ENCODE measurements at places on chromosomes 1 and 21.
A peak's percentile ranks its signal among the peaks of the same experiment; 100 is the strongest.

DNA sequence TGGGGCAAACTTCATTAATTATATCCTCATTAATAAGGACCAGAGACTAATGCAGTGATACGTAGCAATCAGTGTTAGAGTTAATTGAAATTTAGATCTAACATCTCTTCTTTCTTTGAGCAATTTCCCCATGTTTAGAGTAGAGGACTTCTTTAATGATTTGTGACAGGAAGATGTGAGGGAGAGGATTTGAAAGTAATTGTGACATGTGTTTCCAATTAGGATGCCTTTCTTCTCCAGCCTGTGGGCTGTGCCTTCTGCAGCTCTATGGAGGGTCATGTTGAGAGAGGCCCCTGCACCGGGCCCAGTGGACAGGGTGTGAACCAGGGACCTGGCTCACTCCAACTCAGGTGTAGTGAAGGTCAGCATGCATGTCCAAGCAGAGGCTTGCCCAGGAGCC lies 103.0 kb downstream of the GREM2 start:
- DNase-seq: no peak

DNA sequence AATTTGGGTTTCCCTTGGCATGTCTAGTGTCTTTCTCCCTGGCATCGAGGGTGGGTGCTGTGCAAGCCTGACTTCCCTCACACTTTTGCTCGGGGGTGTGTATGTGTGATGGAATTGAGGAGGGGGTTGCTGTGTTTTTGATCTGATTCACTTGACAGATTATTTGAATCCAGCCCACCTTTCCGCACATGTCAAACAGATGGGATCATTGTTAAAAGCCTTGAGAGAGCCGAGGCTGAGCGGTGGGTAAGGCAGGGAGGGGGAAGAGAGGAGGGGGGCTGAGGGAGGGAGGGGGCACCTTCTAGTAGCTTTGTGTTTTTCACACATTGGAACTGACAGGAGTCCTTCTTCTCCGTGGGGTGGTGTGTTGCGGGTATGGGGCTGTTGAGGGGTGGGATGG lies 90.0 kb downstream of the PAPPA2 start:
- no peak for DNase-seq

DNA sequence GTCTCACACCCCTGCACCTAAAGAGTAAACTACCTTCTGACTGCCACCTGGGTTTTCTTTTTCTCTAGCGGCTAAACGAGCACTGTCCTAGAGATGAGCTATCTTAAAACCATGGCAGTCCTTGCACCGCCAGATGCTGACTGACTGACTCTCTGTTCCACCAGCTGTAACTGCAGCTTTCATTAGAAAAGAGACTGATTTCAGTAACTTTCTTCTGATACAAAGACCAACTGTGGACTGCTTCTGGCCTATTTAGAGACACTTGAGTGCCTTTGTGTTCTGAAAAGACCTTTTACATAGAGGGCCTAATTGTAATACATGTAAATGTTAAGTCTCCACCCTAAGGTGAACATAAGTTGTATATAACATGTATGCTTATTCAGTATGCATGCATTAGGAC lies 152.5 kb downstream of the DISC1 start:
- DNase-seq: no peak

- no peak for DNase-seq
Observed at GRCh38 chr1:10189659-10190058, 20.7 kb upstream of the KIF1B start.

GRCh38 chr1:10440305-10440704 lies 9.5 kb upstream of the CORT start:
- DNase-seq: no peak

GRCh38 chr1:153869486-153869885 lies 53.3 kb downstream of the GATAD2B start:
- DNase-seq: no peak

DNA sequence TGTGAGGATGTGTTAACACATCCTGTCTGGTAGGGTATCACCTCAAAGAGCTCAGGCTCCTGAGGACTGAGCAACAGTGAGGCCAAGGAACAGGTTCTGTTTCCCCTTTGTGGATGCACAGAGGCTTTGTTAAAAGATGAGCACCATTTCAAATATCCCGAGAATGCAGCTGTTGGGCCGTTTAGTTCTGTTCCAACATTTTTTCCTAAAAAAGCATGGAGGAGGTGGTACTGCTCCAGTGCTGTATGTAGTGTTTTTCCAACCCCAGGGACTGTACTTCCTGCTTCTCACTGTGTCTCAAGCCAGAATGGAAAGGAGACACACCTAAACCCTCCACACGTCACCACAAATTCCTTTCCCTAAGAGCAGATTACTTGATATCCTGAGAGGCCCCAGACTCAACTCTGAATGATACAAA lies 53.8 kb upstream of the BCL10 start:
- DNase-seq: no peak

- DNase-seq: no peak
Observed at GRCh38 chr1:228914700-228915099, 179.4 kb downstream of the RHOU start.

DNA sequence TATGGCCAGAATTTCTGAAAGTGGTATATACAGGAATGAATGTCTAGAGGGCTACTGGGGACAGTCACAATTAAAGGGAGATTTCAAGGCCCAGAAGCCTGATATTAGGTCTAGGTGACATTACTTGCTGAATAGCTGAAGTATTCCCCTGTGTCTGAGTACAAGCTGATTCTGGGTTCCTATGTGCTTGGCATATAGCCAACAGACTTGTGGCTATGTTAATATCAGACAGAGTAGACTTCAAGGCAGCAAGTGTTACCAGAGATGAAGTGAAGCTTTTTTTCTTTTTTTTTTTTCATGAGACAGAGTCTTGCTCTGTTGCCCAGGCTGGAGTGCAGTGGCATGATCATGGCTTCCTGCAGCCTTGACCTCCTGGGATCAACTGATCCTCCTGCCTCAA lies 8.3 kb downstream of the TTC4 start:
- DNase-seq: no peak

DNA sequence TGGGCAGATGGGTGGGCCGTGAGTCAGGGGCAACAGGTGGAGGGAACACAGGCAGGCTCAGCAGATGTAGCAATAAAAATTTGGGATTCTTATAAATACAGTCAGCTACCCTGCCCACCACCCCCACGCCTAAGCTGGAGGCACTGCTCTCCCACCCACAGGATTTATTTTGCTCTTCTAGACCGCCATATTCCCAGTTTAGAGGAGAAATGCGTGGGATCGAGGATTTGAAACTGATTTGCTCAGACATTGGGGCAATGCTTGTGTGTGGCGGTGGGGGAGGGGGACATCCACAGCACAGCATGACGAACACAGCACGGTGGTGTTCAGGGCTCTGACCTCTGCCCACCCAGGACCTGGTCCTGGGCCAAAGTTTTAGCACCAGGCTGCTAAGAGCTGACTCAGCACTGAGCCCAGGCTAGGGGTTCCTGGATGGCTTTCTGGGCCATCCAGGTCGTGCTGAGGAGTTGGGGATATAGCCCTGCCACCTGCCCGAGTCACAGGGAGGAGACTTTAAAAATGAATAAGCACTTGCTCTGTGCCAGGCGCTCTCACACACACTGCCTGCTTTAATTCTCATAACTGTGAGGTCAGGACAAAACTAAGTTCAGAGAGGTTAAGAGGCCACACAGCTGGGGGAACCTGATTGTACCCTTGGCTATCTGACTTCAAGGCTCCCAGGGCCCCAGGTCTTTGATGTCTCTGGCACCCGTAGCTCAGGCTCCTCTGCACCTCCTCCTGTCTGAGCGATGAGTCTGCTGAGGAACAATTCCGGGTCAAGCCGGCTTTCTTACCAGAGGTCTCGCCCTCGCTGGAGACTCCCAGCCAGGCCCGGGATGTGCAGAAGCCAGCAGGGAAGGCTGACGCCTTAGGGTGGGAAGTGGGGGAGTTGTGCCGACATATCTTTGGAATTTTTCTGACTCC lies 29.4 kb upstream of the CSF1 start:
- DNase-seq: peak; percentile 69

- no peak for DNase-seq
Observed at GRCh38 chr1:211511947-211512346, 20.0 kb upstream of the RD3 start.

DNA sequence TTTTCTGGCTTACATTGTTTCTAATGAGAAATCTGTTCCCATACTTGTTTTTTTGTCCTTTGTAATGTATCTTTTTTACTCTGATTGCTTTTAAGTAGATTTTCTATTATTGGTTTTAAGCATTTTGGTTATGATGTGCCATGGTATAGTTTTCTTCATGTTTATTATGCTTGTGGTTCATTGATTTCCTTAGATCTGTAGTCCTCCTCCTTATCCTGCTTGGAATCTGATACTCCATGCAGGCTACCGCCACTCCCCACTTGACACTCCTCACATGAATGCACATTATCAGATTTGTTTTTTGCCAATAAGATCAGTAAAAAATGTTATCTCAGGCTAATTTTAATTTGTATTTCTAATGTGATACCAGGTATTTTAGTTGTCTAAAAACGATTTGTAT lies 20.8 kb downstream of the UROD start:
- DNase-seq: no peak

GRCh38 chr1:171969813-171970212 lies 128.5 kb downstream of the DNM3 start:
- DNase-seq: no peak

- DNase-seq: no peak
Observed at GRCh38 chr1:65266476-65266875, 42.9 kb upstream of the DNAJC6 start.

- no peak for DNase-seq
Observed at GRCh38 chr1:207029701-207030521, 2.6 kb downstream of the C1orf116 start.

- no peak for DNase-seq
Observed at GRCh38 chr1:174742805-174743653, 256.7 kb upstream of the CACYBP start.

- DNase-seq: peak; percentile 31
Observed at GRCh38 chr1:29364101-29364678, 127.9 kb downstream of the PTPRU start.

- no peak for DNase-seq
Observed at GRCh38 chr1:225631021-225631663, 21.8 kb downstream of the ENAH start.

DNA sequence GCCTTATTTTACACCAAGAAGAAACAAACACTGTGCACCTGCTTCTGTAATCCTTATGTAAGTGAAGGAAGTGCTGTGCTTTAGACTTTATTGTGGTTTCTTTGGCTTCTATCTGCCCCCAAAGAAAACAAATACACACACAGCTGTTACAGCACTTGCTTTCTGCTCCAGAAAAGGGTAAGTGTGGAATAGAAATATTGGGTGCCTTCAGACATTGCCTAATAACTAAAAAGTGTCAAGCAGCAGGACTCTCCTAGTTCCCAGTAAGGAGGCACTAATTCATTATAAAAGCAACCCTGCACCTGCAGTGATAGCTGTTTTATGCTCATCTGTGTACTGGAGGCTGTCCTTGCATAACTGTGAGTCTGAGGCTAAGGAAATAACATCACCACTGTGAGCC lies 23.4 kb upstream of the PRRX1 start:
- DNase-seq: no peak

- DNase-seq: no peak
Observed at GRCh38 chr1:168379104-168379860, 98.6 kb downstream of the TBX19 start.

DNA sequence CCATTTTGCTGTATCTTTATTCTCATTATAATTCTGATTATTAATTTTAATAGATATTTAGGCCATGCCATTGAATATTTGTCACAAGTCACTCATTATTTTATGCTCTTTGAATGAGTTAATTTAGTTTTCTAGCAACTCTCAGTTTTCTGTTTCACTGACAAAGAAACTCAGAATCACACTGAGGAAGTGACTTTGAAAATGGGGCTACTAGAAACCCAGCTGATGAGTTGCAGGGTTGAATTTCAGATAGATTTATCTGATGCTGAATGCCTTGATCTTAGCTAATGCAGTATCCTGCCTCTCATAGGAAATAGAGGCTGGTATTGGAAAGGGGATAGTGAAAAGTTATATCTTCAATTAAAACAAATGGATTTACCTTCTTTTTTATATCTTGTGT lies 67.4 kb upstream of the PLA2G4A start:
- no peak for DNase-seq

DNA sequence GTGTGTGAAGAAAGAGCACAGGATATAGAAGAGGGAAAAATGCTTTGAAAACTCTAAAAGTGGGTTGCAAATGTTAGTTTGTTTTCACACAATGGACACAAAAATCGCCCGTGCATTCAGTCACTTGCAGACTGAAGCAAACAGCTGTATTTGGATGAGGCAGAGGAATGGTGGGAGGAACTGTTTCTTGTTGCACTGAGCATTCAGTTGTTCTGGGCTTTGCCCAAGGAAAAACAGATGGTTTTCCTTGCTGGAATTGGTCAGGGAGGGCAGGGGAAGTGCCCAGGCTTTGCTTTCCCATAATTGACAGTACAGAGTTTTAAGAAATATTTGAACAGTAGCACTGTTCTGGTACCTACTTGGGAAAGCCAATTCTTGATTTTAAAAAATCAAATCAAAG lies 19.5 kb upstream of the WARS2 start:
- DNase-seq: no peak

DNA sequence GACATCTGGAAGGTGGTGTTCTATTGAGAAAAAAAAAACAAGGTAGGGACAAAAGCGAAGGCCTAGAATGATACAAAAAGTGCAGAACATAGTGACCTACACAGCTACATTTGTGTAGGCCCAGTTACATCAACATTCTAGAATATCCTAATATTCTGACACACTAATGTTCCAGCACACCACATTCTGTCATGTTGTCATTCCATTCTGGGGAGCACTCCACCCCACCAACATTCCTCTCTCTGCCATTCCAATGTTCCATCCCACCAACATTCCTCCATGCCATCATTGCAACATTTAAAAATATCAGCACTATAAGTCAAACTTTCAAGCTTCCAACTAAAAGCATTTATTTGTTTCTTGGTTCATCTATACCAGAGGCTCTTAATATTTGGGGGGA lies 28.5 kb downstream of the COA7 start:
- DNase-seq: no peak

All from coronary artery (tissue), 2 donors.